ENCODE measurements at places on chromosomes 12 and 14.

GRCh38 chr12:101906226-101906625 is 28.8 kb downstream of the DRAM1 start:
- DNase-seq, result no peak

GRCh38 chr14:76133103-76133502 is 18.6 kb upstream of the GPATCH2L start:
- peak; percentile 16 for DNase-seq

- peak; percentile 36 for DNase-seq
Observed at GRCh38 chr12:5083955-5084849, 40.5 kb downstream of the KCNA5 start.

- peak; percentile 87 for DNase-seq
Observed at GRCh38 chr14:97458661-97459579, 661.7 kb downstream of the VRK1 start.

DNA sequence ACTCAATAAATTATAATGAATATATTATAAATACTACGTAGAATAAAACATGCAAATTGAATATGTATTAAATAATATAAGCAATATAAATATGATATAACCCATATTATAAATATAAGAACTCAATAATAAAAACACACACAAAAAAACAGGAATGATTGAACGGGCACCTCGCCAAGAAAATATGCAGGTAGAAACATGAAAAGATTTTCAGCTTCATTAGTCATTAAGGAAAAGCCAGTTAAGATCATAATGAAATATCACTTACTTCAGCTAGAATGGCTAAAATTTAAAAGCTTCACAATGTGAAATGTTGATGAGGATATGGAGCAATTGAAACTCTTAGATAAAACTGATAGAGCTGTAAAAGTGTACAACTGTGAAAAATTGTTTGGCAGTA is 17.8 kb upstream of the SEL1L start:
- no peak for DNase-seq

GRCh38 chr14:71488703-71489191 is 443.5 kb upstream of the RGS6 start:
- no peak for DNase-seq

- no peak for DNase-seq
Observed at GRCh38 chr14:101109981-101110728, 206.6 kb upstream of the RTL1 start.

GRCh38 chr12:120156315-120157259 is 37.9 kb downstream of the GCN1 start:
- peak; percentile 28 for DNase-seq

DNA sequence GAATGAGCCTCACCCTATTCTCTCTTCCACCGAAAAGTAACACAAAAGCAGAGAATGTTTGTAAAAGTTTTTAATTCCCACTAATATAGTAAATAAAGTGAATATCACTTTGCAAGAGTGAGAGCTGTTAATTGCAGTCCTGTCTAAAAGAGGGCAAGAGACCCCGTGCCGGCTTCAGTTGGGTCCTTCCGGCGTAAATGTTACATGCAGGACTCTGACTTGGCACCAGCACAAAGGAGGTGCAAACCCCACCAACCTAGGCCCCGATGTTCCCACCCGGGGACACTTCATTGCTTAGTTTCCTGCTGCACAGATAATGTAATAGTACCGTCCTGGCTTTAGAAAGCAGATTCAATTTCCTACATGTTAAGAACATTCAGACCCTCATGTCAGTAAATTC is 66.0 kb upstream of the DYNC1H1 start:
- no peak for DNase-seq
